ENCODE measurements at places on chromosomes 5 and 9.

DNA sequence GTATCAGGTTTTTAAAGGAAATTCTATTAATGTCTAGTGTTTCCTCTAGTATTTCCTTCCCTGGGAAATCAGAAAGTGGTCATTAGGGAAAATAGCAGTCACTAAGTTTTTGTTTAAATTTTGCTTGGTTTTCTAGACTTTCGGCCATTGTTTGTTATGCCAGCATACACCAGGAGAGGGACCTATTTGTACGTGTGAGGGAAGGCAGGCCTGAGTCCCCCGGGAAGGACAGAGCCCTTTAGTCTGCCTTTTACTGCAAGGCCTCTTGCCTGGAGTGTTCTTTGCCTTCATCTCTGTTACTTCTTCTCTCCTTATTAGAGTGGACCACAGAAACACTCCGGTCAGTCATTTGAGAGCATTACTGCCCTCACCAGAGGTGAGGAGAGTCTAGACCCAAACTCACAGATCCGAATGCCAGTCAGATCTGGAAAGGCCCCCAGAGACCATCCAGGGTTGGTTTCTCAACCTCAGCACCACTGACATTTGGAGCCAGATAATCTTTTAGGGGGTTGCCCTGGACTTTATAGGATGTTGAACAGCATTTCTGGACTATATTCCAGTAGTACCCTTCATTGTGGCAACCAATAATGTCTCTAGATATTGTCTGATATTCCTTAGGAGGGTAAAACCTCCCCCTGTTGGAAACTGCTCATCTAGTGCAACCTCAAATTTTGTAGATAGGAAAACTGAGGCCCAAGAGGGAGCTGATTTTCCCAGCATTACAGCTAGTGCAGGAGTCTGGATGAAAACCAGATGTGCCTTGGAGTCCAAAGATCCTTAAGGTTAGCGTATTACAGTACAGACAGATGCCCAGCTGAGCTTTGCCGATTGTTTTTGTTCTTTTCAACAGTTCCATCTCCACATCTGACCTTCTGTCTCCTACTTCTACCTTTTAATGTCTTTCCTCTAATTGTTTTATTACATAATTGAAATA lies 93.0 kb upstream of the NIPAL4 start:
- peak; percentile 39 for DNase-seq

DNA sequence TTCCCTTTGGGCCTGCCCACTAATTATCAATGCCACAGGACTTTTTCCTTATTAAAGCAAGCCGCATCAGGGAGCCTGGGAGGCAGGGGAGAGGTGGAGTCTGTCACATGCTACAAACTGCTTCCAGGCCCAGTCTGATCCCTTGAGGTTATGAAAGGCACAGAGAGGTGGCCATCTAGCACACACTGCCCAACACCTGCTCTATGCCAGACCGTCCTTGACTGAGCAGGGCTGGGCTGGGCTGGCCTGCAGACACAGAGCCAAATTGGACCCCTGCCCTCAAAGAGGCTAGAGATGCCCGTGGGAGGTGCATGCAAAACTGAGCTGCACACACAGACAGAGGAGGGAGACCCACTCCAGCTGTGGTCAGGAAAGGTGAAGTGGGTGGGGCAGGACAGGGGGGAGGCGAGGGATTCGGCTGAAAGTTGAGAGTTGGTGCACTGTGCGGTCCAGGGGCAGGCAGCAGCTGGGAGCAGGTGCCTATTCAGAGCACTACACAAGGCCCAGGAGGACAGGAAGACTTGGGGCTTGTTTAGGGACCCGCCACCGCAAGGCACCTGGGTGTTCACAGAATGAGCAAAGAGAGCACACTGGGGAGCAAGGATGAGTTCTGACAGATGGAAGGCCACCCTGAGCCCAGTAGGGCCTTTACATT lies 36.4 kb upstream of the TCF7 start:
- DNase-seq: no peak

DNA sequence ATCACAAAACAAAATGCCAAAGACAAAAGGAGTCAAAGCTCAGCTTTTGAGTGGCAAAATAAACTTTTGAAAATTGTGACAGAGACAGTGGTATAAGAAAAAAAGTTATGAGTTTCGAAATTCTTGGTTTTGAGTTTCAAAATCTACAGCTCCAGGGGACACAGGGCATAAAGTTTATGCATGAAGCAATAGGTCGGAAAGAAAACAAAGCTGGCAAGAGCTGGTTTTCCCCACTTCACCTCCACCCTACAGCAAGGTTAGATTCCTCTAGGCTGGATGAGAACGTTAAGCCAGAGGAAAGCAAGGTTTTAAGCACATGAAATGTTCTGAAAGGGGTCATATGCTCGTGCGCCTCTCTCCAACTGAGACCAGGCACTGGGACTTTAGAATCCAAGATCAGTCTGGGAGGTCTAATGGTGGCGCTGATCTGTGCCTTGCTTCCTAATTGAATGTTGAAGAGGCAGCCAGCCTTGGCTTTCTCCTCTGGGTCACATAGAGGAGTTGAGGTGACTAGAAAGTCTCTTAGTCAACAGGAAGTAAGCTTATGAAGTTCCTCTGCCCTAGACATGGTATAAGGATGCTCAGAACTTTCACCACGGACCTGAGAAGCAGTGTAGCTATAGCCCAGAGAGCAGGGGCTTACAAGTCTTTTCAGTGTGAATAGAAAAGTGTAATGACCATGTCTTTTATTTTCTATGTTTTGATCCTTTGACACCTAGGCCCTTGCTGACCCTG lies 167.7 kb upstream of the DMAC1 start:
- DNase-seq: no peak

DNA sequence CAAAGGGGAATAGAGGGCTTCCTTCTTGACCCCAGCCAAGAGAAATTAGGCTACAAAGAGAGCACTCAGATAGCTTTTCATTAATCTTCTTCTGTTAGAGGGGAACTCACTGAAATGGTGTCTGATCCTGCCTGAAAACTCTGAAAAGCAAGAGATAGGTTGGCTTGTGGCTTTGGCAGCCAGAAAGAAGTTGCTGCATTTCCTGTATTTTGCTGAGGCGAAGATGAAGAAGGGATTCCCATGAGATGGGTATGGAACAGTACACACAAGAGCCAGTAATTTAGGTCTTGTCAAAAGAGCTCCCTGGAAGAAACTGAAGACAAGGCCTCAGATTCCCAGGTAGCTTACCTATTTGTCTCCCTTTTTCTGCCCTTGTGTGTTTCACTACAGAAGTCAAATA lies 120.9 kb upstream of the TARS1 start:
- no peak for DNase-seq

DNA sequence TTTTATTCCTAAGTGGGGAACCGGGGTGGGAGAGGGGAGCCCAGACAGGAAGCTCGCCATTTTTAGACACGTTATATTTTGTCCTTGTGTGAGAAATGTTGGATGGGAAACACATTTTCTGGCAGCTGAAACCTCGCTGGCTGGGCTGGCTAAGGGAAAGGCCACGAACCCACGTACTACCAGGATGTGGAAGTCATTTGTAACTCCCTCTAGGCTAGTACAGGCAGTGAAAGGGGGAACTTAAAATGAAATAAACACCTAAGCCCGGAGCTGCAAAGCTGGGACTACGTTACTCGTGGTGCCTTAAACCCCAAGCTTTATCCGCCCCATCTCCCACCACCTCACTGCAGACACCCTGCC lies 42.5 kb downstream of the TMEM174 start:
- no peak for DNase-seq

DNA sequence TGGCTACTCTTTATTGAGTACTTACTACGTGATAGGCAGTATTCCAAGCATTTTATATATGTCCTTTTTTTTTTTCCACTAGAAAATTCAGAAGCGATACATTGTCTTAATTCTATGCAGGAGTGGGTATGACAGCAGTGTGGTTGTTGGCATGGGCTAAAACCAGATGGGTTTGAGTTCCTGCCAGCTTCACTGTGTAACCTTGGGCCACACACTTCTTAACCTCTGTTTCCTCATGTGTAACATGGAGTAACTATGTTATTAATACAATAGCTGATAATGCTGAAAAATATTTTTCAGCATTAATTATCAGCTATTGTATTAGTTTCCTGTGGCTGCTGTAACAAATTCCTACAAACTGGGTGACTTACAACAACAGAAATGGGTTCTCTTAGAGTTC lies 12.0 kb downstream of the SNX18 start:
- no peak for DNase-seq

- no peak for DNase-seq
Observed at GRCh38 chr5:95022967-95023695, 261.8 kb downstream of the MCTP1 start.
